ENCODE measurements at places on chromosomes 1 and 21.

GRCh38 chr1:221829327-221830015 lies 87.6 kb upstream of the DUSP10 start:
- DNase-seq = no peak

DNA sequence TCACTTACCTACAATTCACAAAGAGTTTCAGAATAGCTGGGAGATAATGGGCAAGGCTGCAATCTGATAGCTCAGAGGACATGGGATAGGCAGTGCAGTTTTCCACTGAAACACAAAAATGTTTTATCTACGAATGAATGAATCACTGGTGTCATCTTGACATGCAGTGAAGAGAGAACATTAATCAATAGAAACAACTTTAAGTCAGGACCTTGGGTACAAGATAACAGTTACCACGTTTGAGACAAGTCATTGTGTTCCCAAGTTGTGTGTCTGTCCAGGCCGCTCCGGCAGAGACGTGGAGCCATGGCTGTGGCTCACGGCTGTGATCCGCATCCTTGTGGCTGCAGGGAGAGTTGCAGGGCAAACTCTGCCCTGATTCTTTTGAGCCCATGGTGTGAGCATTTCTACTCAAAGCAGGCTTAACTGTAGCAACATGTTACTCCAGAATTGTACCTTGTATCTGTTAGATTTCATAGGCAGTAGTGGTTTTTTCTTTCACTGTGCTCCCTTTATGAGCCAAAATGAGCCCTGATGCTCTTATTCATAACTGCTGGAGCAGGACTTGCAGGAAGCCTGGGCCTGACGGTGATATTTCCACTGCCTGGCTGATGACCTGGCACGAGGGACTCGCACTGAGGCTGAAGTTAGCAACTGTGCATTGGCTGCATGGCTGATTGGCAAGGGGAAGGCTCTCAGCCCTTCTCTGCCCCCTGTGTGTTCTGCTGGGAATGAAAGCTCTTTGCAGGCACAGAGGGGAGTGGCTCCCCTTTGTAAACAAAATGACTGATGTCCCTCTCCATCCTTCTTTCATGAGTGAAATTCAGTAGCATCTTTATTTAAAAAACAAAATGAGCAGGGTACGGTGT lies 465.2 kb downstream of the AJAP1 start:
- no peak for DNase-seq

DNA sequence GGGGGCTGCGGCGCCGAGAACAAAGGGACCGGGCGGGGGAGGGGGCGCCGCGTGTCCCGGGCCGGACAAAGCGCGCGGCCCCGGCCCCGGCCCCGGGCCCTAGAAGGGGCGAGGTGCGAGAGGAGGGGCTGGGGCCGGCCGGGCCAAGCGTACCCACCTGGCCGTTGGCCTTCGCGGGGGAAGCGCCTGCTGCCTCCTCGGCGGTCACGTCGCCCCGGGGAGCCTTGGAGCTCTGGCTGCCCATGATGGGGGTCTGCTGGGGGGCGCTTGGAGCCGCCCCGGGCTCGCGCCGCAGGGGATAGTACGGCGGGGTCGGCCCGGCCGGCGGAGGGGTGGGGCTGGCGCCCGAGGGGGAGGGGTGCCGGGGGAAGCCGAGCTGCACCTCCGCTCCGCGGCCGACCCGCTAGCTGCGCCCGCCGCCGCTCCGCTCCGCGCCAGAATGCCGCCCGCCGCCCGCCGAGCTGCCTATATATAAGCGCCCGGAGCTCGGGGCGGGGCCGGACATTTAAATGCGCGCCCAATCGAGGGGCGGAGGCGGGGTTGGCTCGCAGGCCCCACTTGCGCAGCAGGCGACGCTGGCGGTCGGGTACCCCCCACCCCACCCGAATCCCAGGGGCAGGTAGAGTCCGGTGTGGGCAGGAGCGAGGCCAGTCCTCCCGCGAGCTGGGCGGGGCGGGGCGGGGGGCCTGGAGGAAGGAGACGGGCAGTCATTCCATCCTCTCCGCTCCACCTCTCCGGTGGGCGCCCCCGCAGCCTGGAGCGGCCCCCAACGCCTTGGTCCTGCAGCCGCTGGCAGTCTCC lies at the start of gene MARCKSL1:
Gene MARCKSL1, minus strand, starts transcription at position 444 of the 801 bp plus-strand sequence. Its CDS starts 200 bp downstream, at position 244.
- peak; percentile 80 for DNase-seq

GRCh38 chr1:228292609-228292911 lies 84.7 kb downstream of the OBSCN start:
- no peak for DNase-seq

- DNase-seq = peak; percentile 48
Measured at GRCh38 chr1:17119076-17119772, at the start of gene PADI2. Gene PADI2, minus strand, starts transcription at chr1:17119451. Its CDS starts 80 bp downstream, at chr1:17119371.

DNA sequence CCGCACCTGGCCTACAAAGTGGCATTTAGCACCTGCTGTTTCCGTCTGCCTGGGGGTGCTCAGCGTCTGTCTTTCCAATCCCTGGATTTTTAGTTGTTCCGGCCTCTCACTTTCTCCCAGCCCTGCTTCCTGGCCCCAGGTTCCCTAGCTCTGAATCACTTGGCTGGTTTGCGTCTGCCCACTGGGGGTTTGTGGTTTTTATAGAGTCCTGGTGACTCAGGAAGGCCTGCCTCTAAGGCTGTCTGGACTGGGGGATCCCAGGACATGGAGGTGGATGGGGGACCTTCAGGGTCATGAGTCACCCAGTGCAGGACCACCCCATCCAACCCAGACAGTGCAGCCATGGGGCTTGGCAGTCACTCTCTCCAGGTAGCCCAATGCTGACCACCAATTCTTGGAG lies 53.5 kb downstream of the MRPL37 start:
- no peak for DNase-seq

DNA sequence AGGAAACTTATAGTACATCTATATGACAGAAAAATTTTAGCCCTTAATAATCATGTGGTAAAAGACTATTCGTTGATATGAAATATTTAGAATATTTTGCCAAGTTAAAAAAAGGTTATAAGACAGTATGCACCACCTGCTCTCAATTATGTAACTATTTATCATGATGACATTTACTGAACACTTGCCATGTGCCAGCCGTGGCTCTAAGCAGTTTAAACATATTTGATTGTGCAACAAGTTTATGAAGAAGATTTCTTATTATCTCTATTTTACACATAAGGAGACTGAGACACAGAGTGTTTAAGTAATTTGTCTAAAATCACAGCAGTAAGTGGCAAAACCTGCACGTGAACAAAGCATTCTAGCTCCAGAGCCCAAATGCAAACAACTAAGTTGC lies 199.3 kb upstream of the JUN start:
- no peak for DNase-seq

- no peak for DNase-seq
Measured at GRCh38 chr1:193087893-193088292, 17.3 kb downstream of the GLRX2 start.

DNA sequence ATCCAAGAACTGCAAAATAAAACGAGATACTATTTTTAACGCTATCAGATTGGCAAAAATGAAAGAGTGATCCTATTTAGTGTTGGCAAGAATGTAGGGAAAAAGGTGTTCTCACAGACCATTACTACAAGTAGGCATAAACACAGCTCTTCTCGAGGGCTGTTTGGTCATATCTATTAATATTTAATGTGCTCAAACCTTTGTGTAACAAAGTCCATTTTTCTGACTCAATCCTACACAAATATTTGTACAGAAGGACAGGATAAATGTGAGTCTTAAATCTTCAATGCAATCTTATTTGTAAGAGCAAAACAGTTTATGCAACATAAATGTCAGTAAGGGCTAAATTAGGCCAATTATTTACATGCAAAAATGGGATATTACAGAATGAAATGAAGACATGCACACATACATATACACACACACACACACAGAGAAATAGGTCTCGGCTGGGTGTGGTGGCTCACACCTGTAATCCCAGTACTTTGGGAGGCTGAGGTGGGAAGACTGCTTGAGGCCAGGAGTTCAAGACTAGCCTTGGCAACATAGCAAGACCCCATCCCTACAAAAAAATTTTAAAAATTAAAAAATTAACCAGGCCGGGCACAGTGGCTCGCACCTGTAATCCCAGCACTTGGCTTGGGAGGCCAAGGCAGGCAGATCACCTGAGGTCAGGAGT lies 17.7 kb downstream of the DHCR24 start:
- no peak for DNase-seq

DNA sequence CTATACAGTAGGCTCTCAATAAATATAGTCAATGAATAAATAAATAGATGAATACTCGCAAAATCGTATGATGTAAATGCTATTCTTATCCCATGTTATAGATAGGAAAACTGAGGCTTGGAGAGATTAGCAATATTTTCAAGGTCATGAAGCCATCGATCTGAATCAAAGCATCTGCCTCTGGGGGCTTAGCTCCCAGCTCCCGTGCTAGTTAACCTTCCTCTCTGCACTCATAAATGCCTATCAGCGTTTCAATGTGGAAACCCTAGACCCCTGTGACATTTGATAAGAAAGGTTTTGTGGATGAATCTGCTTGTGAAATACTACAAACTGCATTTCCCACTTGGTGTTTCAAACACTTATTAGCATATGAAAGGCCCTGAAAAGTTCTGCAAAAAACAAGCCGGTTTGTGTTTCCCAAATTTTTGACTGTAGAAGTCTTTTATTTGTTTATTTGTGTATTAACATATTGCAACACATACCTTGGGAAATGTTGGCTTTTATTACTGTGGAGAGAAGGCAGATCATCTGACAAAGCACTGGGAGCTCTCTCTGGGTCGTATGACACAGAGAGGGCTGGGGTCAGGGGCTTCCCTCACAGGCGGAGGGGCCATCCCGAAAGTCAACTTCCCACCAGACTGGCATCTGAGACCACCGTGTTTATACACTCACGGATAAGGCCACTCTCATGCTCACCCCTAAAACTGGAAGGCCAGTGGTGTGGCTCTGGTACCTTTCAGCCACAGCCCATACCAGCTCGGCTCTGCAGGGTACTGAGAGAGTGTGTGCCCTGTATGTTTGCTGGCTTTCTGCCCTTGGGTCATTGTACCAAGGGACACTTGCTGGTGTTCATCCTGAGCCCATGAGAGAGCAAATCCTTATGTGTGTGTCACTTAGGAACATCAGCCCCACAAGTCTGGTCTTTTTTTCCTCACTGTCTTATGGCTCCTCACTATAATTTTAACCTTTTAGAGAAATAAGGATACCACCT lies 993 bp upstream of the PROK1 start:
- DNase-seq = no peak

DNA sequence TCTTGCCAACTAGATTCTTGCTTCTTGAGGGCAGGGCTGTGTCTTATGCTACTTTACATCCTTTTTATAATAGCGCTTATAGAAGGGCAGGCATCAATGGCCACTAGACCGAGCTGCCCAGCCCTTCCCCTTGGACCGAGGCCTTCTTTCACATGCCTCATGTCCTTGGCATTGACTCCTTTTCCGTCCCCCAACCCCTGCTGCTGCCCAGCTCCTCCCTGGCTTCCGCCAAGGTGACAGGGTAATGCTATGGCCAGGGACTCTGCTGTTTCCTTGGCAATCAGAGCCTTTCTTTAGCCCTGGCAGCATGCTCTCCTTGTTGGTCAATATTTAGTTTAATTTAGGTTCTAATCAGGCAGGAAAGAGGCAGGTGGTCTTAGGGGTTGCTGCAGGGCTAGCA lies 48.2 kb downstream of the DDX20 start:
- DNase-seq = no peak

DNA sequence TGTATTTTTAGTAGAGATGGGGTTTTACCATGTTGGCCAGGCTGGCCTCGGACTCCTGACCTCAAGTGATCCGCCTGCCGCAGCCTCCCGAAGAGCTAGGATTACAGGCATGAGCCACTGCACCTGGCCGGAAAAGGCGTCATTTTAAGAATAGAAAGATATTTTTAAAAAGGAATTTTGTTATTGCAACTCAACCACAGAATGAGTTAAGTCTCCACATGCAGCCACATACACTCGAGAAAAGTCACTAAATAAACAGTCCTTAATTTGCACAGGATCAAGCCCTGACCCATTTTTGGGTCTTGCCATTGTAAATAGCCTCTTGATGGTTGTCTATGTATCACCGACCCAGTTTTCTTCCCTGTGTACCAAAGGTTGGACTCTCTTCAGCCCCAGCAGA lies 85.5 kb downstream of the FBXO2 start:
- DNase-seq = no peak

GRCh38 chr1:59427155-59427554 lies 130.3 kb downstream of the FGGY start:
- no peak for DNase-seq

DNA sequence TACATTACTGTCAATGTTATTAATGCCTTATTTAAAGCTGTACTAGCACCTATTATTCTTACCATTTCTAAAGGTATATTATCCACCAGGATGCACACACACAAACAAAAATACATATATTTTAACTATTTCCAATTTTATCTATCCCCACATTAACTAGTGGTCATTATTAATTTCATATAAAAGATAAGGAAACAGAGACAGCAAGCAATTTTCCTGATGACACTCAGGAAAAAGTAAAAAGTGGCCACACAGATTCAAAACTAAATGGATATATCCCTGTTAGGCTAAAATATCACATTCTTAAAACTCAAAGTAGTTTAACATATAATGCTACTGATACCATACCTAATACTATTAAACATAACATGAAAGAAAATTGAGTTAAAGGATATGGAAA lies 534.1 kb downstream of the KCNT2 start:
- DNase-seq = no peak

DNA sequence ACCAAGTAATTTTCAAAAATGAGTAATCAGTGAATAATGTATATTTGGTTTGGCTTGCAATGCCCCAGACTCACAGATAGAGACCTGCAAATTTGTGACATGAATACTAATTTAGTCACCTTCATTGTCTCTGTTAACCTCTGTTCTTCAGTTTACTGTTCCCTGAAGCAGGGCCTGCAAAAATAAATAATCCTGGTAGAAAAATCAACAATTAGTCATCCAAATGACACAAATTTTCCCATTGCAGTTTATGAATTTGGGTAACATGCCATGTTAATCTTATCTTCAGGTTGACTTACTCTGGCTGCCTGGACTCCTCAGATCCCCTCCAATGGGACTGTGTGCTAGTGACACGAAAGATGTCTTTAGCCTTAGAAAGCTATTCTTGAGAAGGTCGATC lies 289.5 kb downstream of the PAPPA2 start:
- no peak for DNase-seq

DNA sequence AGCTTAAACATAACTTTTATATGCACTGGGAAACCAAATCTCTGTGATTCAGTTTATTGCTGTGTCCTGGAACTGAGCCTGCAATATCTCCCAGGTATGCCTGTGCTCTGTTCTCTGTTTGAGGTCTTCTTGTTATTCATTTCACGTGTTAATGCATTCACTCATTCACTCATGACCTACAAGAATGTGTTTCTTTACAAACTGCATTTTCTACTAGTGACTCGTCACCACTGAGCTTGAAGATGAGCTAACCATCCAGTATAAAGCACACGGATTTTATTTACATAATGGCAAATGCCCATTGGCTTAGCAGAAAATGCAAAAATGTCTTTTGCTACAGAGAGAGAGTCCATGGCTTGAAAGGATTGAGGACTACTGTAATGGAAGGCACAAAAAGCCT lies 75.0 kb upstream of the DUSP10 start:
- DNase-seq = no peak

DNA sequence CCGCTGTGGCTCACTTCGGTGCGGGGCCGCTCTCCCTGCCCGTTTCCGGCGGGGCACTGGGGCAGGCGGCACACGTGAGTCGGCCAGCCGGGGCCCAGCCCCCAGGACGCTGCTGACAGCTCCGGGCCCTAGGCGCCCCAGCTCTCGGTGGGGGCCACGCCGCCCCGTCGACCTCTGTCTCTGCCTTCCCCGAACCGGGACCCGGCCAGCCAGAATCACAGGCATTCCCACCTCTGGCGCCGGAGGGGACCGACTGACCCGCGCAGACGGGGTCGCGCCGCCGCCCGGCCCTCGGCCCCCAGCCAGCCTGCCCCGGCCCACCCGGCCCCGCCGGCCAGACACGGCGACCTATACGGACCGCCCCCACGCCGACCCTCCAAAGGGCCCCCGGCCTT lies 755 bp downstream of the SCMH1 start:
- peak; percentile 2 for DNase-seq

- no peak for DNase-seq
Measured at GRCh38 chr1:54972436-54972835, 8.0 kb upstream of the TMEM61 start.
